ENCODE measurements at places on chromosomes 2 and 18.

GRCh38 chr2:68992933-68993332, 18.5 kb downstream of the GKN1 start:
- no peak for DNase-seq

GRCh38 chr2:48551548-48551947, 21.6 kb downstream of the STON1 start:
- no peak for DNase-seq

DNA sequence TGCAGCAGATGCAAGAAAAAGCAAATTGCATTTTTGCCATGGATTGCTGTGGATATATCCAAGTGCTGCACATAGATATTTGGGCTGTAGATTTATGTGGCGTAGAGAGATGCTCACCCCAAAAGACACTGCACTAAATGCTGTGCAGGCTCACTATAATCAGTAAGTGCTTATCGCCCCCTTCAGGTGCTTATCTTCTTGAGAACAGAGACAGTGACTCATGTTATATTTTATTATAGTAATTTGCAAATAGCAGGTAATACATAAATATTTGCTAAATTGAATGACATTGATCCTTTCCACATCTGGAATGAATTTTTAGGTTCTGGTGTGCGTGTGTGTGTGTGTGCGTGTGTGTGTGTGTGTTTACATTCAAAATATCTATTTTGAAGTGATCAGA, 36.8 kb upstream of the PLEKHM3 start:
- no peak for DNase-seq

GRCh38 chr2:144596073-144596871, 76.4 kb upstream of the ZEB2 start:
- no peak for DNase-seq

DNA sequence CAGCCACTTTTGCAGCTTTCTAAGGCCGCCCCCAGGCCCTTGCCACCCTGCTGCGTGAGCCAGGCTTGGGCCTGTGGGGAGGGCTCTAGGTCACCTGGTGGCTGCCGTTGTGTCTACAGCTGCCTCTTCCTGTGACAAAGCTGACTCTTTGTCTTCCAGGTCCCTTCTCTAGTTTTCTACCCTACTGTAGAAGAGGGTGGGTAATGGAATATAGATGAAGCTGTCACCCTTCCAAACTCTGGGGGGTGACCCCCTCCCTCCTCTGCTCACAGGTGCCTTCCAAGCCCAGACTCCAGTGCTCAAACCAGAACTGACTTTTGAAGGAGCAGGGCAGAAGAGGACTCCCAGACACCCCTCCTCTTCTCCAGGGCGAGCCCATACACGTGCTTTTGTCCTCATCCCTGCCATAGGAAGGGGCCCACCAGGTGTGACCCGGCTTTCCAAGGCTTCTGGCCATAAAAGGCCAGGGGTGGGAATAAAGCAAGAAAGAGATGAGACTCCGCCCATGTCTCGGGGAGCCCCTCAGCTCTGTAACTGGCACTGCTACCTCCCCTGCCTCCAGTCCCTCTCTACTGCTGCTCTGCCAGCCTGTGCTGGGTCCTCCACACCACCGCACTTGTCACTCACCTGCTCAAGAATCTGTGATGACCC, 17.9 kb upstream of the SDC1 start:
- no peak for DNase-seq

- no peak for DNase-seq
These were observed 109.9 kb downstream of the MSTN start for GRCh38 chr2:189952536-189953109.

Measured in stimulated activated CD8-positive, alpha-beta memory T cell treated with anti-CD3 and anti-CD28 coated beads, Interleukin-7, amount 100 ng/mL, for 48 hours (primary cell).